HFFc6 (cell line): ENCODE measurements at places on chromosomes 1 and 21.

DNA sequence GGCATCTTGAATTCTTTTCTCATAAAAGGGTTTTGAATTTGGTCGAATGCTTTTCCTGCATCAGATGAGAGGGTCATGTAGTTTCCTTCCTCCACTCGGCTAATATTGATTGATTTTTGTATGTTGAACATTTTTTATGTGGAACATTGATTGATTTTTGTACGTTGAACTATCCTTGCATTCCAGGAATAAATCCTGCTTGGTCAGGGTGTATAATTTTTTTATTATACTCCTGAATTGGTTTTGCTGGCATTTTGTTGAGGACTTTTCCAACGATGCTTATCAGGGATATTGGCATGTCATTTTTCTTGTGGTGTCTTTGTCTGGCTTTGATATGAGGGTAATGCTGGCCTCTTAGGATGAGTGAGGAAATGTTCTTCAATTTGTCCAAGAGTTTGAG lies 8.5 kb downstream of the TMEM240 start:
- H3K36me3 ChIP-seq, result peaks cover 22% of the 10 kb centered on the region
- H3K4me1 ChIP-seq, result no peaks in the 10 kb centered on the region
- no peak overlapping the region for H3K4me3 ChIP-seq

DNA sequence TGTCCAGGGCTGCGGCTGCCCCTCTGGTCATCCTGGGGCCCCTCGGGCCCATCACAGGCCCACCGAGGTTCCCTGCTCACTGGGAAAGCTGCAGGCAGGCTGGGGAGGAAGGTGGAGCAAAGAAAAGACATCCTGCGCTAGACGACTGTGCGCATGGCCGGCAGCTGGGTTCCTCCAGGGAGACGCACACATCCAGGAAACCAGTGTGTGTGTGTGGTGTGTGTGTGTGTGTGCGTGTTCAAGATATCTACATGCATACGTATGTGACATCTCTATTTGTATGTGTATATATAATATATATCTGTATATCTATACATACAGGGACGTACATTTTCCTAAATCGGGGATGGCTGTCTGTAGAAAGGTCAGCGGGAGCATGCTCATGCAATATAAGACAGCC lies 63.7 kb downstream of the ACOT7 start:
- peak; percentile 6 for DNase-seq
- H3K36me3 ChIP-seq, result 0 out of 2 replicates have a peak, but pooled peaks cover 4% of the 10 kb centered on the region
- peaks cover 24% of the 10 kb centered on the region for H3K4me1 ChIP-seq
- H3K4me3 ChIP-seq, result peak overlapping the region; percentile 51; the same call in 1 of the 2 replicates
- H3K27ac ChIP-seq, result peak overlapping the region; percentile 80
- H3K27me3 ChIP-seq, result no peaks in the 10 kb centered on the region

GRCh38 chr1:89821322-89822108 lies 683 bp downstream of the LRRC8D start:
- peaks cover 28% of the 10 kb centered on the region for H3K4me1 ChIP-seq
- peak overlapping the region; percentile 67; the same call in 1 of the 2 replicates for H3K27ac ChIP-seq
- peak overlapping the region; percentile 84 for H3K4me3 ChIP-seq
- no peaks in the 10 kb centered on the region for H3K36me3 ChIP-seq
- H3K27me3 ChIP-seq, result peaks cover 5% of the 10 kb centered on the region

- DNase-seq, result no peak
- no peaks in the 10 kb centered on the region for H3K36me3 ChIP-seq
- no peaks in the 10 kb centered on the region for H3K27me3 ChIP-seq
- H3K4me1 ChIP-seq, result no peaks in the 10 kb centered on the region
- no peak within 1 kb of the TSS for H3K4me3 ChIP-seq
- no peak within 1 kb of the TSS for H3K27ac ChIP-seq
Observed at GRCh38 chr1:158754420-158754819, at the start of gene OR6K6. Gene OR6K6 (plus strand): TSS chr1:158754720. CDS start chr1:158754888, 168 bp downstream.

DNA sequence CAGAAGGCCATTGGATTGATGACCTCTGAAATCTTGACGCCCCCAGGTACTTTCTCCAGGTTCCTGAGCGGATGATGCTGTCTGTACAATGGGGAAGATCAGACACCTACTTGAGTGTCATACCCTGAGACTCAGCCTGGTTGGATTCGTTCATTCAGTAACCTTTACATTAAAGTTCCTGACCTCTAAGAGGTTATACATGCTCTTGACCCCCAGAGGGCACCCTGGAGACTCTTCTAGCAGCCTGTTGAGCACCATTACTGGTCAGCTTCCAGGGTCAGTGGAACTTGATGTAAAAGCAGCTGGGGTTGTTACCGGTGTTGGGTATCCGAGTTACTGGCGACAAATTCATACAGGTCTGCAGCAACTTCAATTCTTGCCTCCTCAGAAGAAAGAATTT lies 114.3 kb upstream of the ZNF678 start:
- no peaks in the 10 kb centered on the region; the same call in 1 of the 2 replicates for H3K4me1 ChIP-seq
- H3K4me3 ChIP-seq, result no peak overlapping the region
- H3K27me3 ChIP-seq, result peaks cover 14% of the 10 kb centered on the region
- peak; percentile 19 for DNase-seq
- no peaks in the 10 kb centered on the region for H3K36me3 ChIP-seq
- no peak overlapping the region for H3K27ac ChIP-seq

DNA sequence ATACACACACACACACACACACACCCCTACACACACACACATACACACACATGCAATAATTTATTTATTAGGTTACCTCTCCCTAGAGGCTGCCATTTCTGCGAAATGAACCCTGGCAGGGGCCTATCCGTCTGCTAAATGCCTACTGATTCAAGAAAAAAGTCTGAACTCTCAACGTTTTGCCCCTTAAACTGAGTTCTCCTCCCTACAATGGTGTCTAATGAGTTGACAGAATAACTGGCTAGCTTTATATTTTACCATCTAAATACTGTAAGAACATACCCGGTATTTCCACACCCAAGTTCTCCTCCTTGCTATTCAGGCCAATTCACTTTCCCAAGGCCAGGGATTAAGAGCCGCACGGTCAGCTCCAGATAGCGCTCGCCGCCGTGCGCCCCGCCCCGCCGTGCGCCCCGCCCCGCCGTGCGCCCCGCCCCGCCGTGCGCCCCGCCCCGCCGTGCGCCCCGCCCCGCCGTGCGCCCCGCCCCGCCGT lies 339 bp upstream of the RNPC3 start:
- peak overlapping the region; percentile 89 for H3K4me3 ChIP-seq
- H3K4me1 ChIP-seq, result peaks cover 47% of the 10 kb centered on the region
- no peaks in the 10 kb centered on the region; the same call in 1 of the 2 replicates for H3K27me3 ChIP-seq

DNA sequence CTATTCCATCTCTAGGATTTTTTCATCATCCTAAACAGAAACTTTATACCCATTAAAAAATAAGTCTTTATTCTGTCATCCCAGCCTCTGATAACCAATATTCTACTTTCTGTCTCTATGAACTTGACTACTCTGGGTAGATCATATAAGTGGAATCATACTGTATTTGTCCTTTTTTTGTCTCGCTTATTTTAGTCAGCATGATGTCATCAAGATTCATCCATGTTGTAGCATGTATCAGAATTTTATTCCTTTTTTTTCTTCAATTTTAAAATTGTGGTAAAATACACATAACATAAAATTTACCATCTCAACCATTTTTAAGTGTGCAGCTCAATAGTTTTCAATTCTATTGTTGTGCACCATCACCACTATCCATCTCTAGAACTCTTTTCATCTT lies 90.0 kb downstream of the SYT14 start:
- no peak overlapping the region for H3K27ac ChIP-seq
- no peaks in the 10 kb centered on the region; the same call in 1 of the 2 replicates for H3K36me3 ChIP-seq
- DNase-seq, result no peak
- no peak overlapping the region for H3K4me3 ChIP-seq
- H3K4me1 ChIP-seq, result no peaks in the 10 kb centered on the region
- H3K27me3 ChIP-seq, result no peaks in the 10 kb centered on the region

DNA sequence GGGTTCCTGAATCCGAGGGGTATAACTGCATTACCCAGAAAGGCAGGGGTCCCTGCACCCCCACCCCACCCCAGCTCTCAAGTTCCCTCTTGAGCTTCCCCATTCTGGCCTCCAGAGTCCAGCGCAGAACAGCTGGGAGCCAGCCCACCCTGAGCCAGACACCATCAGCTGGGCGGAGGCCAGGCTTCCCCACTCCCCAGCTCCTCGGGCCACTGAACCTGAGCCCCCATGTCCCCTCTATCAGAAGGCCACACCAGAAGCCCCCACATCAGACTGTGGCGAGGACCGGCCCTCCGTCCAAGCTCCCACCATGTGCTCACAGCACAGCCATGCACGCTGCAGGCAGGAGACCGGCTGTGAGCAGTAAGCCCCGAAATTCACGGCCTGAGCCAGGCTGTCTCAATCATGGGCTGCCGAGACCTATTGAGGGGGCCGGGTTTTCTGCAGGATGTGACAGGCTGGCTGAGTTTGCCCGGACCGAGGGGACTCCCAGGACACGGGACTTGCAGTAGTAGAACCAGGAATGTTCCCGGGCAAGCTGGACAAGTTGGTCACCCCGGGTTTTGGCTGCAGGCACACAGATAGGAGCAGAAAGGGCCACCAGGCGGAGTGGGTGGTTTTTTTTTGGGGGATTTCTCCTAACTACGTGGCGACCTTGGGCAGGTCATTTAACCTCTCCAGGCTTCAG lies 25.5 kb upstream of the TNFRSF1B start:
- peaks cover 16% of the 10 kb centered on the region for H3K4me1 ChIP-seq
- DNase-seq, result no peak
- no peaks in the 10 kb centered on the region for H3K36me3 ChIP-seq
- H3K4me3 ChIP-seq, result no peak overlapping the region

DNA sequence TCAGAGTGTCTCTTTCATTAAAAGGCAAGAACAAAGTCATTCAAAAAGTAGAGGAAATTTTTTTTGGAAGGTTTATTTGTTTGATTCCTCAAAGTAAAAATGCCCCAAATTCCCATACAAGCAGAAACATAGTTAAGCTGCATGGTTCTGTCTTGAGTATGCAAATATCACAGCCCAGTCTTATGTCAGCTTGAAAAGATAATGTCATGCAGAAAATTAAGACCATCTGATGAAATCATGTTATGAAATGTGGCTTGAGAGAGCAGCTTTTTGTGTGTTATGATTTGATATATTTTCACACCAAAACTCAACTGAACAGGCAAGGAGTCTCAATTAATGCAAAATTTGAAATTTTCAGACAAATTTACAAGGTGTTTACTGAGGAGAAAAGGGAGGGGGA lies 411.0 kb downstream of the LMO4 start:
- H3K27me3 ChIP-seq, result no peaks in the 10 kb centered on the region
- H3K27ac ChIP-seq, result no peak overlapping the region
- no peaks in the 10 kb centered on the region for H3K36me3 ChIP-seq
- H3K4me1 ChIP-seq, result no peaks in the 10 kb centered on the region

DNA sequence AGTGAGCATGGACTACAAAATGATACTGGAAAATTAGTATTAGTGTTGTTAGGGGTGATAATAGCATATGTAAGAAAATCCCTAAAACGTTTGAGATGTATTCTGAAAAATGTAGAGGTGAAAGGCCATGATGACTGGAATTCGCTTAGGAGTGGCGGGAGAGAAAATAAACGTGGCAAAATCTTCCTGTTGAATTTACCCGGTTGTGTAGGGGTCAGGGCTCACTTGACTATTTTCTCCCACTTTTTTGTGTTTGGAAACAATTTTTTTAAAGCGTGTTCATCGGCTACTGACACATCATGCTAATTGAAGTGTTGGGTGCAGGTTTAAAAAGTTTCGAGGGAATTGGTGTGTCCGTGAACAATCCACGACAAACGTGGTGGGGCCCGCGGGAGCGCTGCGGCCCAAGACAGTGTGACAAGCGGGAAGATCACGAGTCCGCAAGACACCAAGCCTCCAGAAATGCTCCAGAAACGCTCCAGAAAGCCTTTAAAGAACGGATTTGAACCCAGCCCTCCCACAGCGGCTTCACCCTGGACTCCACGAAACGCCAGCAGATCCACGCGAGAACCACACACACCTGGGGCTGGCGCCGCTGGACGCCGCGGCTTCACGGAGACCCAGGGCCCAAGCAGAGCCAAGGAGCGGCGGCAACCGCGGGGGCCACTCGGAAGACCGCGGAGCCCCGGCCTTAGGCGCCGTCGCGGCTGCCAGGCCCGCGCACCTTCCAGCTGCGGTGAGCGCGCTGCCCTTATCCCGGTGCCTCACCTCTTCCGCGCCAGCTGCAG lies 573 bp downstream of the PSMG1 start:
- peaks cover 54% of the 10 kb centered on the region for H3K4me1 ChIP-seq
- peaks cover 3% of the 10 kb centered on the region; the same call in 1 of the 2 replicates for H3K27me3 ChIP-seq
- H3K4me3 ChIP-seq, result peak overlapping the region; percentile 98
- H3K27ac ChIP-seq, result peak overlapping the region; percentile 98
- peak; percentile 20 for DNase-seq

GRCh38 chr1:235052067-235053008 lies 76.3 kb downstream of the TOMM20 start:
- H3K4me3 ChIP-seq, result no peak overlapping the region
- no peak overlapping the region for H3K27ac ChIP-seq
- H3K27me3 ChIP-seq, result no peaks in the 10 kb centered on the region; the same call in 1 of the 2 replicates
- H3K4me1 ChIP-seq, result peaks cover 36% of the 10 kb centered on the region

DNA sequence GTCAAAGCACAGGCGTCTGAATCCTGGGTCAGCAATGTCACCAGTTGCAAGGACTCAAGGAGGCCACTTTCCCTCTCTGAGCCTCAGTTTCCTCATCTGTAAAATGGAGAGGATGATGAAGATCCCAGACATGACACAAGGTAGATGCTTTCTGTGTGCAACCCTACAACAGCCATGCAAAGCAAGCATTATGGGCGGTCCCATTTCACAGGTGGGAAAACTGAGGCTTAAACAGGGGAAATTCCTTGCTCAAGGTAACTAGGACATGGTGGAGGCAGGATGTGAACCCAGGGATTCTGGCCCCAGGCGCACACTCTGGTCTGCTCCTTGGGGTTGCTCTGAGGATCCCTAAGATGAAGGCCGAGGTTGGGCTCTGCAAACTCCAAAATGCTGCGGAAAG lies 311.0 kb downstream of the PTPRU start:
- DNase-seq, result no peak
- no peaks in the 10 kb centered on the region; the same call in 1 of the 2 replicates for H3K36me3 ChIP-seq
- H3K27me3 ChIP-seq, result peaks cover 2% of the 10 kb centered on the region; the same call in 1 of the 2 replicates
- H3K27ac ChIP-seq, result no peak overlapping the region

GRCh38 chr1:55010194-55010886 lies 11.6 kb downstream of the BSND start:
- H3K27me3 ChIP-seq, result peaks cover 18% of the 10 kb centered on the region
- no peak for DNase-seq
- no peak overlapping the region for H3K4me3 ChIP-seq
- no peak overlapping the region for H3K27ac ChIP-seq
- H3K36me3 ChIP-seq, result 0 out of 2 replicates have a peak, but pooled peaks cover 5% of the 10 kb centered on the region

- no peaks in the 10 kb centered on the region for H3K36me3 ChIP-seq
- H3K4me3 ChIP-seq, result peak overlapping the region; percentile 85
- H3K27ac ChIP-seq, result no peak overlapping the region
- H3K27me3 ChIP-seq, result peaks cover 66% of the 10 kb centered on the region
- DNase-seq, result no peak
Observed at GRCh38 chr1:180230416-180230790, 339 bp downstream of the LHX4 start.

DNA sequence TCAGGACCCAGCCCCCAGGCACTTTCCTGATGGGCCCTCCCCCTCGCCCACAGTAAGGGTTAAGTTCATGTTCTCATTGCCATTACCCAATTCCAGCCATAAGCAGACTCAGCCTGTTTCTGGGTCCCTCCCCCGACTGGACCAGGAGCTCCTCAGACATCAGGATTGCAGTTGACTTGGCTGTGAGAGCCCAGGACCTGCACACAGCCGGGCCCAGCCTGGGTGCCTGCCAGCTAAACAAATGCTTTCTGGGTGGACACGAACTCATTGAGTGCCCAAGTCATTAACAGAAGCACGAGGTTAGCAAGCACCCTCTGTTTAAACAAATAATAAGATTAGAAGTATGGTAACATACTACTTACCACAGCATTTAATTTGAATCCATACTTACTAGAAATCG lies 147.9 kb upstream of the POU3F1 start:
- H3K4me1 ChIP-seq, result no peaks in the 10 kb centered on the region
- H3K4me3 ChIP-seq, result no peak overlapping the region
- no peaks in the 10 kb centered on the region for H3K36me3 ChIP-seq
- no peak for DNase-seq
- H3K27ac ChIP-seq, result no peak overlapping the region
